ENCODE measurements at places on chromosomes 7 and 10. TPM values are rescaled to one million over a fixed set of nuclear protein-coding genes. Genes with fewer than 3 reads are reported as not detected.
A peak's percentile ranks its signal among the peaks of the same experiment; 100 is the strongest.

- DNase-seq: peak; percentile 60
Observed at GRCh38 chr10:117609095-117609795, 66.7 kb downstream of the EMX2 start.

- no peak for DNase-seq
Observed at GRCh38 chr7:33041631-33042428, 20.7 kb downstream of the NT5C3A start.

GRCh38 chr7:20053334-20054104 is 163.7 kb downstream of the MACC1 start:
- DNase-seq: no peak

DNA sequence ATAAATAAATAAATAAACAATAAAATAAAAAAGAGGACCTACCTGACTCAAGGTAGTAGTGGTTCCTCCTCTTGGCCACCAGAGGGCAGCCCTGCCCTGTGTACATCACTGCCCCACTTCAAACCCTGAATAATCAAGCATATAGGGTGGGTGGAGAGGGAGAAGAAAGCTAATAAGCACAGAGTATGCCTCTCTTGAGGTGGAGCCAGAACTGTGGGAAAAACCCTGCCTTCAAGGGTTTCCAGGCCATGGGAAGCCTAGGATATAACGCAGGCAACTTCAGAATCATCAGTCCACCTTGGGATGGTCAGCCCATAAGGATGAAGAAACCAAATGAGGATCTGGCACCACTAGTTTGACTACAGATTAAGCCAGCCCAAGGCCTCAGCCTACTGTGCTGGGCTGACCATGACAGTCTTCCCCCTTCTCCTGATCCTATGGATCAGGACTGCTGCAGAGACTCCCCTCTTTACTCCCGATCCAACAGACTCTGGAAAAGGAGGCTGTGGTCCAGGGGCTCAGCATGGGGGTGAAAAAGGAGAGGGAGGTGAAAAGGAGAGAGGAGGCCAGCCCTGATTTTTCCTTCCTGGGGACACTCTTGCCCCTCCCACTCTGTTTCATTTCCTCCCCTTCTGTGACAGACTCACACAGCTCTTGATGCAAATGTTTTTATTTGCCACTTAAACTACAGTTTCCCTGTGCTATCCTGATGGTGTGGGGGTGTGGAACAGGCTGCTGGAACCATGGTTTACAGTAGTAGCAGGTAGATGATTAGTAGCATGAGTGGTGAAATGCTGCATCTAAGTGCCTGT is 10.1 kb downstream of the AVPI1 start:
- DNase-seq: no peak

DNA sequence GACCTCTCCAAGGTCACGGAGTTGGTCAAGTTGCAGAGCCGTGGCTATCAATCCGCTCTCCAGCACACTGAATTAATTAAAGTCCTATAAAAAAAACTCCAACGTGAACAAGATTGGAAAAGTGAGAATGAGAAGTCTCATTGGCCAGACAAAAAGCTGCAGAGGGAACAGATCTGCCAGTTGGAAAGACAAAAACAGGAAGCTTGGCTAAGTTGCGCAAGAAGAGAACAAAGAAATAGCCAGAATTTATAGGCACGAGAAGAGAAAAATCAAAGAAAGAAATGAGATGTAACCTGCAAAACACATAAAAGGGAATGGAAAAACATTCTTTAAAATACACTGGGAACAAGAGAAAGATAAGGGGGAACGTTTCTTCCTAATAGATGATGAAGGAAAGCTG is 45.7 kb upstream of the CRTAC1 start:
- DNase-seq: no peak

DNA sequence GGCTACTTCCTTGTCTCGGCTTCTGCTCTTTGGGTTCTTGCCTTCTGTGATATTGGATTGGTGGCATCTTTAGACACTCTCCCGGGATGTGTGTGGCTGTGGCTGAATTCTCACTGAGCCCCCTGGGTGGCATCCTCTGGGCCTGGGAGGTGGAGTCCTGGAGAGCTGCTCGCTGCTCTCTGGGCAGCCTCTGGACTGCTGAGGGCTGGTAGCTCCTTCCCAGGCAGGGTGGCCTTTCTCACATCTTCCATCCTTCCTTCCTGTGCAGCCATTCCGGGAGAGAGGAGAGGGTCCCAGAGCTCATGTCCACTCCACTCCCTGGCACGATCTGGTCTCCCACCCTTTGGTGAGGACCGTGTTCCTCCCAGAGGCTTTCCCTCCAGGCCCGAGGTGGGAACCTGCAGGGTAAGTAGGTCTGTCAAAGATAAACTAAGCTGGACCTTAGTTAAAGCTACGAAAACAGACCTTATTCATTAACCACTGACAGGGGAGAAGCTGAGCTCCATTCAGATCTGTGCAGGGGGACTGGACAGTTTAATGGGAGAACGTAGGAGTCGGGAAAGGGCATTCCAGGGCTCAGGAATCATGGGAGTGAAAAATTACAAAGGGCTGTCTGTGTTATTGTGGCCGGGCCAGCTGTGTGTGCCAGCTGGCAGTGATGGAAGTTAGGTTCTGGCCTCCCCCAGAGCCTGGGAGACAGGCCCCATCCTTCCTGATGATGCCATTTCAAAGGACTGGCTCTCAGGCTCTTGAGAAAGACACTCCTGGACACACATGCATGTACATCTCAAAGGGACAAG is 8.7 kb downstream of the ATP6V0E2 start:
- no peak for DNase-seq

The CDHR1 gene
- total RNA-seq: 1.1 TPM

The HTRA1 gene
- total RNA-seq: 35.7 TPM

DNA sequence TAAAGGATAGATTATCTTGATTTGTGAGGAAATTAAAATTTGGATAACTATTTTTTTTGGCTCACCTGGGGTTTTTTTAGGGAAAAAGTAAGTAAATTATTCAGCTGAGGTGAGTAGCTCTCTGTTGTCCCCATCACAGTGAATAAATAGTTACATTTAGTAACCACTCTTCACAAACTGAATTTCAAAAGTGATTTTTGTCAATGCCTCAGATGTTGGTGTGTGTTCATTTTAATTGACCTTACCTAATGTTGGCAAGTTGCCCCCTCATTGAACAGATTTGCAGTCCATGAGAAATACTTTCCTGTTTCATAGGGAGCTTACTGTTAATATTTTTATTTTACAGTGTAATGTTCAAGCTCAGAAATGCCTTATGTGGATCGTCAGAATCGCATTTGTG is 18.3 kb downstream of the PLEKHA1 start:
- no peak for DNase-seq

DNA sequence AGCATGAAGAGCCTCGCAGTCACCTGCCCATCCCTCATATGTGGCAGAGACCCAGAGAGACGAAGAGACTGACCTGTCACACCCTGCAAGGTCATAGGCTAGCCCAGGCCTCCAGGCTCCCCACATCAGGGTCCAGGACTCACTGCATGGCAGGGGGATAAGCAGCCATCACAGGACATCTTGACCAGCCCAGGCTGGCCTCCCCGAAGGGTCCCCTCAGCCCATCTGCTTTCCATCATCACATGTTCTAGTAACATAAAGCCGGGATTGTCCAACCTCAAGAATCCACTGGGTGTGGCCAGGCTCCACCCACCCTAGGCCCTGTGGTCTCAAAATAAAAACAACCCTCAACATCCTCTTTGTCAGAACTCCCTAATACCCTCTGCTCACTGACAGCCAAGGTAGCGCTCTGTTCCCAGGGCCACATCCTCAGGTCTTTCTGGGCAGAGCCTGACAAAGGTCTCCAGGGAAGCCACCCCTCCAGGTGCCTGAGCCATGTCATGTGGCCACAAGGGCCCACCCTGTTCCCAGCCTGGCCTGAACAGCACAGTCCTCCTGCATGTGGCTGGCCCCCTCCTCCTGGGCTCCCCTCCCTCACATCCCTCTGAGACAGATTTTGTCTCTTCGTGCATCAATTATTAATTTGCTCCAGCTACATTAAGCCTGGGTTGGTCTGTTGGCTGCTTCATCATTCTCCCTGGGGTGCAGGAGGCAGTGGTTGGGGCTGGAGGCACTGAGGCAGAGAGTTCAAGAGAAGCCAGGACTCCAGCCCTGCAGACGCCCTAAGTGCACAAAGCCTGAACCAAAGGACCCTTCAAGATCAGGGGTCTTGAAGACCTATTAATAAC is 131.8 kb upstream of the UNC5B start:
- no peak for DNase-seq
